ENCODE measurements at places on chromosomes 4 and X.

GRCh38 chr4:75605928-75606327, 24.4 kb downstream of the CDKL2 start:
- no peak for DNase-seq

- no peak for DNase-seq
Observed at GRCh38 chrX:70089604-70090297, 27.5 kb downstream of the OTUD6A start.

- DNase-seq = no peak
Observed at GRCh38 chr4:23266401-23266800, 573.7 kb downstream of the GBA3 start.

DNA sequence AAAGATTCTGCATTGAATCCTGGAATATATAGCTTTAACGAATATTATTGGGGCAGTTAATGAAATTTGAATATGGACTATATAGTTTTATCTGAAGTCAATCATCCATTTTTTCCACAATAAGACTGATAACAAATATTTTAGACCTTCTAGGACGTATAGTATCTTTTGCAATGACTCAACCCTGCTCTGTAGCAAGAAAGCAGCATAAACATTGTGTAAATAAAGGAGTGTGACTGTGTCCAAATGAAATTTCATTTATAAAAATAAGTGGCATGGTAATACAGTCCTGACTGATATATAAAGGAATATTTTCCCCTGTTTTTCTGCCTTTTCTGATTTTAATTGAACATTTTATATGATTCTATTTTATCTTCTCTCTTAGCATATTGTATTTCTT, 947.7 kb upstream of the SLIT2 start:
- DNase-seq = no peak

GRCh38 chrX:71181558-71181909, 36.9 kb downstream of the NLGN3 start:
- peak; percentile 15 for DNase-seq

DNA sequence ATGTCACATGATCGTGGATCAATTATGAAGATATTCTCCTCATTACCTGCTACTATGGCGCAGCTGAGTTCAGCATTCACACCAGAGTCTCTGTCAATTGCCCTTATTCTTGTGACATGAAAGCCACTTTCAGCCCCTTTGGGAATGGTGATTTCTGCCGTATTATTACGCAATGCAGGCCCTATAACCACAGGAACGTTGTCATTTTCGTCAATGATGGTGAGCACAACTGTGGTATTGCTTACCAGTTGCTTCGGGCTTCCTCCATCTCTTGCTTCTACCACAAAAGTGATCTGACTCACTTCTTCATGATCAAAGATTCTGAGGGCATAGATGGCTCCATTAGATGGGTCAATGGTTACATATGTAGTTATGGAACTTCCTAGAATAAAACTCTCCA, 2.1 kb downstream of the PCDH18 start:
- no peak for DNase-seq

DNA sequence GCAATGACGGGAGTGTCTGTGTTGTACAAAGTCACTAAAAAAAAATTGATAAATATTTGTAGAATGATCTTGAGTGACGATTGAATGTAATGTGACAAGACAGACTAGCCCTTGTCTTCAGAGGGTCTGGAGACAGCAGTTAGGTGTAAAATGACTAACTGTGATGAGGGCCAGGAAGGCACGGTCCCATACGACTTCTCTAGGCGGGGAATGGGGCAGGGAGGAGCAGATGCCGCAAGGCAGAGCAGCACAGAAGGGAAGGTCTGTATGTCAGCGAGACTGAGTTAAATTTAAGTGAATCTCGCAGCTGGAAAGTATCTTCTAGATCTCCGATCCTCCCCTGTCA, 405 bp downstream of the CENPE start:
- no peak for DNase-seq

DNA sequence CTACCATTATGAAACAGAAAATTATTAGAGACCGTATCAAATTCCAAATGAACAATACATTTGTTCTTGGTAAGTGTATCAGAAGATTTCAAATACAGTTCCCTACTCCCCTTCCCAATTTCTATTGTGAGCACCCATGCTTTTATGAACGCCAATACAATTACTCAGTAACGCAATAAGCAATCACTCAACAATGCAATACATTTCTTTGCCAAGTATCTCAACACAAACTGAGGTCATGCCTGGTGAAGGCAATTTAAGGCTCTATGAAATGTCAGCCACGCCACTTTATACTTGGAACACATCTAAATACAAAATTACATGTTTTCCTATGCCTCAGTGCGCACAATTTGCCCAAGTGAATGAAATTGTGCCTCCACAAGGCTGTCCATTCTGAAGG, 712 bp downstream of the PNPLA4 start:
- no peak for DNase-seq
